Astrocyte of the spinal cord (primary cell): ENCODE measurements at places on chromosomes 2 and 18.

DNA sequence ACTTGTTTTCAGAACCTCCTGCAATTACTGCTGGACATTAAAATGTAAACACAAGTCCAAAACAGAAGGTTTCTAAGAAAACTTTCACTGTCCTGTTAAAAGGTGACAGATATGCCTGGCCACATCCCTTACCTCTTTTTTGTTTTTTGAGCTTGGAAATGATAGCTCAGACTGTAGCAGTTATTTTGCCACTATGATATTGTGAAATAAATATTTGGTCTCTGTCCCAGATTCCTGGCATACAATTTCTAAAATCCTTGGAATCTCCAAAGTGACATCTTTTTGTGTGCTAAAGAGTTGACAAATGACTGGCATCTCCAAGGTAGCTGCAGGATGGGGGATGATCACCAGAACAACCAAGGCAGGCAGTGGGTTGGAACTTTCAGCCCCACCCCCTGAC is 16.8 kb downstream of the TPGS2 start:
- no peak for DNase-seq

- peak; percentile 89 for DNase-seq
These were observed 140.0 kb downstream of the MEIS1 start for GRCh38 chr2:66574701-66575624.

DNA sequence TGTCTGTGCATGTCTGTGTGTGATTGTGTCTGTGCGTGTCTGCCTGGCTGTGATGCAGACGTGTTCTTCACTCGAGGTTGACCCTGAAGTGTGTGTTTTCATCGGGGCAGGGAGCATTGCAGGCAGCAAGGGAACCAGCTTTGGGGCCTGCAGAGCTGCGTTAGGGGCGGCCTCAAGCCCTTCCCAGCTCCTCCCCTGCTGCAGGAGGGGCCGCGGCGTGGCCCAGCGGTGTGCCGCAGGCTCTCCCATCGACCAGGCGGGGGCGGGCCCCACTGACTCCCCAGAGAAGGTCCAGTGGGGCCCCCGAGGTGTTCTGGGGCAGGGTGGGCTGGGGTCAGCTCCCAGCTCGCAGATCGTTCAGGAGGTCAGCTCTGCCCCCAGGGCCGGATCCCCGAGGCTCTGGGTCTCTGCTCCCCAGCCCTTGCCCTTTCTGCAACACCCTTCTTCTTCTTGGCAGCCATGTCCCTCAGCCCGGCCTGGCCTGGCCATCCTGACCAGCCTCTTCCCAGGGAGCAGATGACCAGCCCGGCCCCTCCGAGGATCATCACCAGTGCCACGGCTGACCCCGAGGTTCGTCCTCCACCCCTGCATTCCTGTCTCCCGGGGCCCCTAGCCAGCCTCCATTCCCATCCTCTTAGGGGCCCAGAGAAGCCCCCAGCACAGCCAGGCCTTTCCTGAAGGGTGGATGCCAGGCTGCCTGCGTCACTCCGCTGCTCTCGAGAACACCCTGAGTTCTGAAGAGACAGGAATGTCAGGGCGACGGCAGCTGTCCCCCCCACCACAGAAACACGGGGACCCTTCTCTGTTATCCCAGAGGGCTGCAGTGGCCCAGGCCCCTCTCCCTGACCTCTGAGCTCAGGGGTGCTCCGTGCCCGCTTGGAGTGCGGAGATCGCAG is 11.1 kb upstream of the KLHL30 start:
- DNase-seq: peak; percentile 37

GRCh38 chr2:24210106-24210455 is 35.2 kb downstream of the FAM228A start:
- no peak for DNase-seq

GRCh38 chr2:140589696-140590095 is 1541.1 kb downstream of the LRP1B start:
- peak; percentile 67 for DNase-seq

DNA sequence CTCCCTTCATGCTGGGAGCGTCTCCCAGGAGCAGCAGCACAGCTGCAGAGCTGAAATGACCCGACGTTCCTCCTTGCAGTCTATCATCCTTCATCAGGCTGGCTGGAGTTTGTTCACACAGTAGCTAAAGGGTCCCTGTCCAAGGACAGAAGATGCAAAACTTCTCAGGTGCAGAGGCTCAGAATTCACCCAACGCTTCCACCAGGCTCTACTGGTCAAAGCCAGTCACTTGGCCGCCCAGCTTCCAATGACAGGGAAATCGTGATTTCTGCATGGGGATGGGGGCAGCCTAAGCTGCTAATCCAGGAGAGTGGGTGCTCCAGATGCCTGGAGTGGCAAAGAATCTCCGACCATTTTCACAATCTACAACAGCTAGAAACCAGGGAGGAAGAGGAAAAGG is 97.0 kb upstream of the SALL3 start:
- DNase-seq: no peak

GRCh38 chr2:240463274-240463865 is 27.9 kb downstream of the GPC1 start:
- DNase-seq: no peak

- no peak for DNase-seq
These were observed 87.4 kb downstream of the MYT1L start for GRCh38 chr2:2243666-2244065.

DNA sequence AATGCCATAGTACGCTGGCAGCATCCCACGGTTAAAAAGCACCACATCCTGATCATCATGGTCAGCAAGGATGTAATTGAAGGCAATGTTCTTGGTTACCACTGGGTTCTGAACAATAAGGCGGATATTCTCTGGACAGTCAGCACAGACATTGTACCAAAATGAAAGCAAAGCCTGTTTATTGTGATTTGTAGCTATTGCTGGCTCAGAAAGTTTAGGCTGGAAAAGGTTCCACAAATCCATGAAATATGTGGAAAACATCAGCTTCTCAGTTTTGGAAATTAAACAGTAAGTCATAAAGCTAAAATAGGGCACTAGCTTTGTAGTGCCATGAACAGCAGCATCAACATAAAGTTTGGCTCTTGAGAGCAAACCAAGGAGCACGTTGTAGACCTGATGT is 52.2 kb downstream of the C2orf74 start:
- no peak for DNase-seq

DNA sequence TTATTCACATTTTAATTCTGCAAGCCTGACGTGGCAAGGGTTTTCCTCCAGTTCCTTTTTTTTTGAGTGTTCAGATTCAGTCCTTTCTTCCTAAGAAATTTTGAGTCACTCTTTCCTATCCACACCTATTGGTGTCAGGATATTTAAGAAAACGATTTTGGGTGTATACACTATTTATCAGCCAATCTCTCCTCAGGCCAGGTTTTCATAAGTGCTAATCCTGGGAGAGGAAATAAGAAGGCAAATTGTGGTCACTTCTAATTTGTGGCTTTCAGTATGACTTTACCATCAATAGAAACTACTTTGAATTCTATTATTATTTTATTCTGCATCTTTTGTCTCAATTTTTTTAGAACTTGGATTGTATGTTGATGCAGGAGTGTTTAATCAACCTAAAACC is 174.4 kb downstream of the DSEL start:
- DNase-seq: no peak

DNA sequence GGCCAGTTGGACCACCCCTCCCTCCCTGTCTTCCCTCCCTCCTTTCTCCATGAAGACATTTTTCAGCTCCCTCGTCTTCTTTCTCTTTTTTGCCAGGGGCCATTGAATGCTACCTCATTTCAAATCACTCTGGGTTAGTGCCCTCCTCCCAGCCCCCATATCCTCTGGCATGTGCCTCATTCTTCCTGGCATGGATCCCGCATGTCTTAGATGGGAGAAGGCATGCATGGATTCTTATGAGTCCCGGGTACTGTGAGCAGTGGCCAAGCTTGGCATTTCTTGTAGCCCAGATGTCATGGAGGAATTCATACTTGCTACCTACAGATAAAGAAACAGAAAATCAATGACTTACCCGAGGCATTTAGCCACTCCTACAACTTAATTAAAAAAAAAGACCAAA is 9.0 kb upstream of the HAAO start:
- DNase-seq: no peak

DNA sequence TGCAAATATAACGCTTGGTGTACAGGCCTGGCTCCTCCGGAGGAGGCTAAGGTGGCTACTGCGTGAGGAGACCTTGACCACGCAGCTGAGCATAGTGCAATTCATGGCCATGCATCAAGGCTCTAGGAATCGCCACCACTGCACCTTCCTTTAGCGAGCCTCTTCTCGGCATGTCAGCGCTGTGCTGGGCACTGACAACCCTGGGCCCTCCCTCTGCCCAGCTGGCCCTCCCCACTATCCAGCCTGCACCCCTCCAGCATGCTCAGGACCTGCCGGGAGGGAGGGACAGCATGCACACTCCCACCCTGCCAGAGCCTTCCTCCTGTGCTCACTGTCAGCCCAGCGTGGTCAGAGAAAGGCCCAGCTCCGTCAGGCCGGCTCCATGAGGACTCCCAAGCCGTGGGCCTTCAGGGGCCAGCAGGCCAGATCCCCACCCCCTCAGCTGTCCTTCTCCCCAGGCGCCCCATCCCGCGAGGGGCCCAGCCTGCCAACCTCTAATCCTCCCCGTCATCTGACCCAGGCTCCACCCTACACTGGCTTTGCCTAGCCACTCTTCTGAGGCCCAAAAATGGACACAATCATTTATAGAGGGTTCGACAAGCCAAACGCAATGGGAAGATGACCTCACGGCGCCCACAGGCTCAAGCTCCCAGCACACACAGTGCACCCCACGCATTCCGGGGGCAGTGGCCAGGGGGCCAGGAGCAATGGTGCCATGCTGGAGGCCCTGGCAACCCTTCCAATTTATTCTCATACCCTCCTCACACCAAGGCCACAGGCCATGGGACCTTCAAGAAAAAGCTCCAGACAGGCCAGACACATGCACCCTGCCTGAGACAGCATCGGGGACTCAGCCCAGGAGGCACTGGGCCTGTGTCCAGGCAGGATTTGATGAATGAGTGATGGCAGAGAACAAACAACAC is 3.5 kb downstream of the BIN1 start:
- no peak for DNase-seq

GRCh38 chr2:183125659-183126341 is 1.6 kb downstream of the NUP35 start:
- no peak for DNase-seq

- peak; percentile 60 for DNase-seq
These were observed 44.5 kb downstream of the EML6 start for GRCh38 chr2:54767921-54768320.

DNA sequence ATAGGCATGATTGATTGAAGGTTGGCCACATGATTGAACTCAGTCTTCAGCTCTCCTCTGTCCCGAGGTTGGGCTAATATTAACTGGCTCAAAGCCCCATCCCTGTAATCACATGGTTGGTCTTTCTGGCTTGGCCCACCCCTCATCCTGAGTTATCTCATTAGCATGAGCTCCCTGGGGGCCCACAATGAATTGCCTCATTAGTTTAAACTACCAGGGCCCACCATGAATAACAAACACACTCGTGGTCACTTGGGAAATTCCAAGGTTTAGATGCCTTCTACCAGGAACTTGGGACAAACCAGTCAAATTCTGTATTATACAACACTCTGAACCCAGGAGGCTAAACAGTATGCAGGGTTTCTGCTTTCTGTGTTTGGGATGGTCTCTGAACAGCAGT is 121.7 kb upstream of the B3GNT2 start:
- no peak for DNase-seq

GRCh38 chr2:237011206-237011795 is 74.4 kb upstream of the COPS8 start:
- no peak for DNase-seq
